ENCODE measurements at places on chromosomes 4 and X.
A peak's percentile ranks its signal among the peaks of the same experiment; 100 is the strongest.

- no peak for DNase-seq
These were observed 146.2 kb downstream of the SPATA18 start for GRCh38 chr4:52197306-52197705.

GRCh38 chrX:23434356-23434884 is 99.8 kb downstream of the PTCHD1 start:
- DNase-seq, result no peak

- DNase-seq, result no peak
These were observed 103.2 kb downstream of the SRPX start for GRCh38 chrX:38117485-38117884.

- DNase-seq, result no peak
These were observed 868 bp downstream of the DACH2 start for GRCh38 chrX:86149119-86149518.

DNA sequence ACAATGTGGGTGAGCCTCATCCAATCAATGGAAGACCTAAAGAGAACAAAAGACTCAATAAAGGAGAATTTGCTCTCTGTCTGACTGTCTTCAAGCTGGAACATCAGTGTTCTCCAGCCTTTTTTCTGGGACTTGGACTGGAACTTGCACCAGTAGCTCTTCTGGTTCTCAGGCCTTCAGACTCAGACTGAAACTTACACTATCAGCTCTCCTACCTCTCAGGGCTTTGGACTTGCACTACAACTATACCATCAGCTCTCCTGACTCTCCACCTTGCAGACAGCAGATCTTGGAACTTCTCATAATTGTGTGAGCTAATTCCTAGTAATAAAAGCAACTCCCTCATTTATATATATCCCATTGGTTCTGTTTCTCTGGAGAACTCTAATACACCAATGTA is 185.9 kb downstream of the SMIM20 start:
- no peak for DNase-seq

- no peak for DNase-seq
These were observed 239.1 kb downstream of the CHM start for GRCh38 chrX:85808217-85808616.

DNA sequence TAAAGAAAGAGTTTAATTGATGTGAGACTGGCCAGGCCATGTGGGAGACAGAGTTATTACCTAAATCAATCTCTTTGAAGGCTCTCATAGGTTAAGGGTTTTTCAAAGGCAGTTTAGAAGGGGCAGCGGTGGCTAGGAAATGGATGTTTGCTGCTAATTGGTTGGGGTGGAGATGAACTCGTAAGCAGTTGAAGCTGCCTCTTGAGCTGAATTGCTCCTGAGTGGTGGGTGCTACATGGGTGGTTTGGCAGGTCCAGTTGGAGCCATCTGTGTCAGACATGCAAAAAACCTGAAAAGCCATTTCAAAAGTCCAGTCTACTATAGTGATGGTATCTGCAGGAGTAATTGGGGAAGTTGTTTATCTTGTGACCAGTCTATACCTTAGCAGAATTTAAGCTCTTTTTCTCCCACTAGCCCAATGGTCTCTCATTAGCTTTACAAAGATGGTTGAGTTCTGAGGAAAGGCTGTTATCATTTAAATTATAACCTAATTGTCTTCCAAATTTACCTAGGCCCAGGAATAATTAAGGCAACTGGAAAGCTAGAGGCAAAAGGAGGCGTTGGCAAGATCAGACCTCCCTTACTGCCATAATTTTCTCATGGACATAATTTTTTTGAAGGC is 762.4 kb upstream of the FRG1 start:
- no peak for DNase-seq

GRCh38 chrX:153468008-153468580 is 2.3 kb downstream of the HAUS7 start:
- no peak for DNase-seq

DNA sequence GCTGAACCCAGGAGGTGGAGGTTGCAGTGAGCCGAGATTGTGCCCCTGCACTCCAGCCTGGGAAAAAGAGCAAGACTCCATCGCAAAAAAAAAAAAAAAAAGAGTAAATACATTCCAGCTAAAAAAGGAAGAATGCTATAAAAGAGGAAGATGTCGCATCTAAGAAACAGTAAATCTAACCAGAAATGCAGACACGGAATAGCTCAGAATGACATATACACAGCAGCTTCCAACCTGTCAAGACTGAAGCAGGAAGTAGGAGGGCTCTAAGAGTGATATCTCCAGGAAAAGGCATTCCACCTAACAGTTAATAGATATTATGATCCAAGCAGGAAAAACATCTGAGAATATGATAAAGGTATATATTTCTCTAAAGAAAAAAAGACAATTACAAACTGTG is 16.0 kb downstream of the CLOCK start:
- no peak for DNase-seq

DNA sequence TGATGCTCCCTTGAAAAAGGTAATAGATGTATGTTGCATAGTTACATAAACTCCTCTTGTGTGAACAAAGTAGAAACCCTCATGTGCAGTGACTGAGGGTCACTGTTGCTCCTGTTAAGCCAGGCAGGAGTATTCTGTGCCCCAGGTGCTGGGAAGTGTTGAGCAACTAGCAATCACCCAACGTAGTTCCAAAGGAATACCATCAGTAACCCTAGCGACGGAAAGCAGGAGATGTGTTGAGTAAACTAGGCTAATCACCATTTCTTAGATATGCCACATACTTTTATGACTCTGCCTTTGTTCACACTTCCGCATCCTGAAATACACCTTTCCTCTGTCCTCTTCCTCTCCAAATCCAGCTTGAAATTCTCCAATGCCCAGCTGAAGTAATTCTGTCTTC is 50.9 kb upstream of the TAB3 start:
- no peak for DNase-seq

- DNase-seq, result no peak
These were observed 128.9 kb downstream of the CEP135 start for GRCh38 chr4:56077676-56078075.

DNA sequence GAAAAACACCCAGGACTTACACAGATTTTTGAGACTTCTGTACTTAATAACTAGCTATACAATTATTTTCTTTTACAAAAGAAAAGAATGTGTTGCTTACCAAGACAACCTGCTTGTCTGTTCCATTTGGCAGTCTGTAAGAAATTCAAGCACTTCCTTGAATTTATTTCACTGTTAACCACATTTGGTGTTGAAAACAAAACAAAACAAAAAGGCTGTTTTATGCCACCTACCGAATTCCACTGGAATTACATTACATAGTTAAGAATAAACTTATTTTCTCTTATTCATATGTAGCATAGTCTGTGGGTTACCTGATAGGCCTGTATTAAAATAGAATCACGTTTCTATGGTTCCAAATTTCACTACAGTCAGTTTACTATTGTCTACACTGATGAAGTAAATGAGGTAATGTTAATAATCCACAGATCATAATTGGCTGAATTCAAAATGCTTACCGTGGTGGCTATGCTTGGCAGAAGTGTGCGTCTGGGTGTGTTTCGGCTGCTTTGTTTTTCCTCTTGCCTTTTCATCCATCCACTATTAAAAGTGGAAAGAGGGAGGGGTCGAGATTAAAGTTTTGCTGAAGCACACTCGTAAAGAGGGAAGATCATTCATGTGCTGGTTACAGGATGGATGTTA is at the start of gene TLR1:
TLR1 (minus strand) TSS at position 138 of the 642 bp plus-strand sequence. CDS start 5,960 bp downstream, outside the sequence.
- peak; percentile 50 for DNase-seq

DNA sequence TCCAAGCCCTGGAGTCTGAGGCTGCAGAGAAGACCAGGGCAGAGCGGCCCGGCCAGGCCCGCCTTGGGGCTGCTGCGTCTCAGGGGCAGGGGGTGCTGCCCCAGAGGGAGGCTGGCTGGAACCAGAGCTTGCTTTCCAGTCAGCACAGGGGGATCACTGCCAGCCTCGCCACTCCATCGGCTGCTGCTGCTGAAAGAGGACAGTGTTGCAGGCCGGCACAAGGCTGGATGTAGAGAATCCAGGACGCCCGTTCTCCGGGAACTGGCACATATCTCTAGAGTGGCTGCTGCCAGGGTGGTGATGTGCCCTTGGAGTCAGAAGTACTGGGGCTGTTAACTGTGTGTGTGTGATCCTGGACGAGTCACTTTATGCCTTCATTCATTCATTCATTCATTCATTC is 31.9 kb upstream of the SORCS2 start:
- no peak for DNase-seq

- DNase-seq, result no peak
These were observed 202.0 kb upstream of the GRID2 start for GRCh38 chr4:92101737-92102172.

DNA sequence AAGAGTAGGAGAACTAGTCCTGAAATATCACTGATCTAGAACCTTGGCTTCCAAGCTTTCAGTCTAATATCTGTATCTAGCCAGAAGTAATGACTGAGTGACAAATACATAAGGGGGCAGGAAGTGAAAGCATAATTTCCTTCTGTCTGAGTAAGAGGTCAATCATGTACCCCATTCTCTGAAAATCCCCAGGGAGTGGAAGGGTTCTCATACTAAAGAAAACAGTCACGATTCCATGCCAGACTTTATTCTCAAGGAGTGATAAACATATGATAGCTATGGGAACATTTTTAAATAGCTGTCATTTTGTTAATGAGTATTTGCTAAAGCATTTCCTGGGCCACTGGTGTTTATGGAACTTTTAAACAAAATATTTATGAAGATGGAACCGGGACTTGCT is 308.5 kb downstream of the ARHGAP24 start:
- DNase-seq, result no peak

DNA sequence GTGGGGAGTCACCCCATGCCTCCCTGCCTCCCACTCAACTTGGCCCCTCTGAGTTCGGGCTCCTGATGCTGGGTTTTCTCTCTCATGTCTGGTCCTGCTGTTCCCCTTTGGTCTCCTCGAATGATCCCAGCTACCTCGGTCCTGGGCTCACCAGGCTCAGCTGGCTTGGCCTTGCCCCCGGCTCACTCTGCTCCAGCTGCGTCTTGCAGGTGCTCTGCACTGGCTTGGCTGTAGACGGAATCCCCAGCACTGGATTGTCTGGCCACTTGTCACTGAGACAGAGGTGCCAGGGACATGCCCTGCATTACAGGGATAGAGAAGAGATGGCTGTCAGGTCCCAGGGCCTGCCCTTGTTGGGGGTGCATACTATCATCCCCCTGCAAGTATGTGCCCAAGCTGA is 41.6 kb upstream of the NYX start:
- no peak for DNase-seq

DNA sequence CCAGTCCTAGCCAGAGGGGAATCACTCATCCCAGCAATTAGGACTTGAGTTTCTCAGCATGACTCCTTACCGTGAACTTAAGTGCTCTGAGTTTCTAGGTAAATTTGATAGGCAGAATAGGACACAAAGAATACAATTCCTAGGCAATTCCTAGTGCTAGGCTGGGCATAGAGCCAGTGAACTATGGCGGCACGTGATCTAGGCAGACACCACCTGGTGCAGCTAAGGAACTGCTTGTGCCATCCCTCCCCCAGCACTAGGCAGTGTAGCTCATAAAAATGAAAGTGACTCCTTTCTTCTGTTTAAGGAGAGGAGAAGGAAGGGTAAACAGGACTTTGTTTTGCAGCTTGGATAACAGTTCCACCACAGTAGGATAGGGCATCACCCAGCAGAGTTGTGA is 736.3 kb upstream of the PCDH7 start:
- no peak for DNase-seq

GRCh38 chr4:54255881-54256280 is 26.8 kb downstream of the PDGFRA start:
- DNase-seq, result no peak

DNA sequence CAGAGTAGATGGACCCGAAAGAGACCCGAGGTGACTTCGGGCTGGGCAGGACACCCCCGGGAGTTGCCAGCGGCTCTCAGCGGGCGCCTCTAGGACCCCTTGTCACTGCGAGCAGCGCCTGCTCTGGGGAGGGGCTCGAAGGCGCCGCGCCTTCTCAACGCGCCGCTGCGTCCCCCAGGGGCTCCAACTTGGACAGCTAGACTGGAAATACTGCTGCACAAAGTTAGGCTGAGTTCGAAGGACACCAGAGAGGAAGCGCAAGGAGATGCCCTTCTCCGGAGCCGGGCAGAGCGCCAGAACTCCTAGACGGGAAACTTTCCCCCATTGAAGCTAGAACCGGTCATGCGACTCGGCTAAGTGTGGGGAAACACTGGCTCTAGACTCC is 493 bp upstream of the KCNIP4 start:
- no peak for DNase-seq

- no peak for DNase-seq
These were observed 623.4 kb downstream of the SPRY1 start for GRCh38 chr4:124019749-124020549.

DNA sequence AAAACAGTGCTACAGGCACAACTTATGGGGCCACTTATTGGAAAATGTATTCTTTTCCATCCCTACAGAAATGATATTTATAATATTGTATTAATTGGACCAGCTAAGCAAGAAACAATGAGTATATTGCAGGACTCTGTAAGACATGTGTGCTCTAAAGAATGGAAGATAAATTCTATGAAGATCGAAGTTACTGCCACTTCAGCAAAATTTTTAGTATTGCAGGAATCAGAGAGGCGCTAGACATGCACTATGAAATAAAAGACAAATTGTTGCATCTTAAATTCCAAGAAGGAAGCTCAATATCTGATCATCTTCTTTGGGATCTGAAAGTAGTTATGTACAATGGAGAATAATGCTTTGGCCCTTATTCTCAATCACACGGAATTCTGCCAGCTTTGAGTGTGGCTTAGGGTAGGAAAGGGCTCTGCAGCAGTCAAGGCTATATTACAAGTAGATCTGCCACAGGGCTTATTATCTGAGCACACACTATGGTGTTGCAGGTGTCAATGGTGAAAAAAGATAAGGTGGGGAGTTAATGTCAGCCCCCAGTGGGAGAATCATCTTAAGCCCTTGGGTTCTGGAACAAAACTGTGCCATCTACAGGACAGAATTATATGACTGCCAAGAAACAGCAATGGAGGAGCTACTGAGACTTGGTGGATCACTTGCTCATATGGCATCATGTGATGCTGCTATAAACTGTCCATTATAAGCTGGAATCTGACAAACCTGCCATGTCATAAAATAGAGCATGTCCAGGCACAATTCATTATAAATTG is 334.0 kb upstream of the NDST3 start:
- DNase-seq, result no peak

- no peak for DNase-seq
These were observed 350.1 kb downstream of the GRXCR1 start for GRCh38 chr4:43242606-43243005.

DNA sequence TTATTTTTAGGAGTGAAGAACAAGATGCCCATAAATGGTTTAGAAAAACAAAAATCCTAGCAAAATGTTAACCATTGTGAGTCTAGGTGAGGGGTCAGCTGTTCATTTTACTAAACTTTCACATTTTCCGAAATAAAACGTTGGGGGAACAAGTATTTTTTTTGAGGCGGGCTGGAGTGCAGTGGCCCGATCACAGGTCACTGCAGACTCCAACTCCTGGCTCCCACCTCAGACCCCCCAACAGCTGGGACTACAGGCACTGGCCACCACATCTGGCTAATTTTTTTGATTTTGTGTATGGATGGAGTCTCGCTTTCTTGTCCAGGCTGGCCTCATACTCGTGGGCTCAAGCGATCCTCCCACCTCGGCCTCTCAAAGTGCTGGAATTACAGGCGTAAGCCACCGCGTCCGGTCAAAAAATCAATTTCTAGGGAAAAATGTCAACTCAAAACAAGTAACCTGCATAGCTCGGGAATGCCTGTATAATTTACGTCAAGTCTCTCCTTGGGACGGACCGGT is 742 bp upstream of the TAF1 start:
- DNase-seq, result no peak

- DNase-seq, result peak; percentile 68
These were observed 49.0 kb downstream of the AGA start for GRCh38 chr4:177393236-177393635.
